ENCODE measurements at places on chromosomes 5 and 9.

GRCh38 chr9:136353088-136353487 is 10.5 kb downstream of the DNLZ start:
- no peak for DNase-seq

DNA sequence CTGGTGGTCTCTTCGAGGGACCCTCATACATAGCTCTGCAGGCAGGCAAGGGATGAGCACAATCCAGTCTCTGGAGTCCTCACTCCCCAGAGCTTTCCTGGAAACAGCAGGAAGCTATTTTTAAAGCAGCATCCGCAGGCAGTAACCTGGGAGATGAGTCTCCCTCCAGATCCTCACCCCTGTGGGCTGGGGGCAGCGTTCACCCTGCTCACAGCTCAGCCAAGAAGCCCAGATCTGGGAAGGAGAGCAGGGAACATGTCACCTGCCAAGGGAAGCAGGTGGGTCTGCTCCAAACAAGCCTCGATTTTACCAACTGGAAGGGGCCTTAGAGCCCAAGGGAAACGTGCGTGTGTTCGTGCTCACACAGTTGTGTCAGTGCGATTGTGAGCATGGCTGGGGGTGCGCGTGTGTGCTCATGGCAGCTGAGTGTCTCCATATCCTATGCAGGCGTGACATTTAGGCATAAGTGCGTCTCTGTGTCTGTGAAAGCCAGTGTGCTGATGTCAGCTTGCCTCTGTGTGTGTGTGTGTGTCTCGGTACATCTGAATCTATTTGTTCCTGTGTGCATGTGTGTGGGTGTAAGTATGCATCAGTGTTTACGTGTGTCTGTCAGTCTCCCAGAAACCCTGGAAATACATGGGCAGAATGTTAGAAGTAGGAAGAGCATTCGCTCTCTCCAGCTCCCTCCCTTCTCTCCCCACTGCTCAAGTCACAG is 40.6 kb upstream of the CPLX2 start:
- DNase-seq = no peak

GRCh38 chr5:132677191-132677590 is 3.4 kb downstream of the IL4 start:
- no peak for DNase-seq

DNA sequence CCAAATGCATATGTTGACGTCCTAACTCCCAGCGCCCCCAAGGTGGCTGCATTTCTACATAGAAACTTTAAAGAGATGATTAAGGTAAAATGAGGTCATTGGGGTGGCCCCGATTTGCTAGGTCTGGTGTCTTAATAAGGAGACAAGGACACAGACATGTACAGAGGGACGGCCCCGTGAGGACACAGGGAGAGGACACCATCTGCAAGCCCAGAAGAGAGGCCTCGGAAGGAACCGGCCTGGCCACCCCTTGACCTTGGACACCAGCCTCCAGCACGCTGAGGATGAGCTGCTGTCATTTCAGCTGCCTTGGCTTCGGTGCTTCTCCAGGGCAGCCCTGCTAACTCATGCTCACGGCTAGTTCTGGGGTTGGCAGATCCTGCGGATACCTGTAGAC is 73.2 kb downstream of the MRPL36 start:
- DNase-seq = no peak

GRCh38 chr9:108991479-108991878 is 21.8 kb downstream of the CTNNAL1 start:
- DNase-seq = no peak

DNA sequence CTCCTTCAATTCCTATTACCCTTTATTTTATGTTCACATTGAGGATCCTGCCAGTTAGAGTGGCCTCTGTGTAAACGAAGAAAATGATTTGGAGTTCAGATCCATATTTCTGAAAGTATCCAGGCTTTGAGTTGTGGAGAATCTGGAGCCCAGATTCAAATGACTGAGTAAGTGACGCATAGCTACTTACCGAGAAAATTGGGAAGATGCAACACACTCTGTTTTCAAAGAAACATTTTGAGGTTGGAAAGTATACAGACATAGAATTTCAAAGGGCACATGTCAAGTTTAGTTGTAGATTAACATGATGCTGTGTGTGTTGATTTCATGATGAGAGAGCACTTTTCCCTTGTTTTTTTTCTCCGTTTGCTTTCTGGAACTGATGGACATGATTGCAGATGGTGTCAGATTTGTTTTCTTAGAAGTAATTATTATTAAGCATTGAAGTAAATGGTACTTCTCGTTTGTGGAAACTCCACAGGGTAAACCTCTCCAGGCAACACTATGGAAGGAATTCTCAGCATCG is 148.1 kb downstream of the KDM4C start:
- no peak for DNase-seq

GRCh38 chr5:171221916-171222315 is 87.1 kb upstream of the TLX3 start:
- DNase-seq = no peak

DNA sequence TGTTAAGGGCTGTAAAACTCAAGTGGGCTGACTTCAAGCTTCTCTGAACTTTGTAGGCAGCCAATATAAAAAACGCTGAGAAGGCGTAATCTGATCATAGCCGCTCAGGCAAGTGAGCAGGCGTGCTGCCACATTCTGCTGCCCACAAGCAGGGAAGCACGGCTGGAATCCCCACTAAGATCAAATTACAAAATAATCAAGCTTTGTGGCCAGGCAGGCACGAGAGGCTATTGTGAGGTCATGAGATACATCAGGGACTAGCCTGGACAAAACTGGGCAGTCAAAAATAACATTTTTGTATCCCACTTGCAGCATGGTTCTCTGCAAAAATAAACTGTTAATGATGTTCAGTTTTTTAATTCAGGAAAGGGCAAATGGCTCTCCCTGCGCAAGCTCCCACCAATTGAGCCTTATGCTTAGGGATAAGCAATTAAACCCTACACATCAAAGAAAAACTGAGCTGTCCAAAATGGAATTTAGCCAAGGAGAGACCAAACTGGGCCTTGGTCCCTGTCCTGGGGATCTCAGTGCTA is 64.0 kb downstream of the POU5F2 start:
- DNase-seq = no peak

- no peak for DNase-seq
Measured at GRCh38 chr5:150497274-150497988, 10.5 kb upstream of the NDST1 start.

- DNase-seq = no peak
Measured at GRCh38 chr9:72703574-72703973, 182.2 kb downstream of the TMC1 start.

DNA sequence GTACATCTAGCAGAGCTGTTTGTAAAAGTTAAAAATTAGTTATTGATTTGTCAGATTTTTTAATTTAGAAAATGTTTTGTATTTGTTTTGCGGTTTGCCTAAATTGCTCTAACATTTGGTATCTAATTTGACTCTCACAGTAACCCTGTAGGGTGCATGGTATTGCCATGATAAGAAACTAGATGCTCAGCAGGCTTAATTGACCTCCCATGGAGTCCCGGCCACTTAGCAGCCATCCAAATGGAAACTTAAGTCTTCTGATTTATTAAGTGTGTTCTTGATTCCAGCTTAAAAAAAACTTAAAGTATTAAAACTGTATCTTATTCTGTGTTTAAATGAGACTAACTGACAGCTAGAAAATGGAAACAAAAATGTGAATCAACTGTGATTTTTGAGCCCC is 54.5 kb downstream of the CAST start:
- no peak for DNase-seq

DNA sequence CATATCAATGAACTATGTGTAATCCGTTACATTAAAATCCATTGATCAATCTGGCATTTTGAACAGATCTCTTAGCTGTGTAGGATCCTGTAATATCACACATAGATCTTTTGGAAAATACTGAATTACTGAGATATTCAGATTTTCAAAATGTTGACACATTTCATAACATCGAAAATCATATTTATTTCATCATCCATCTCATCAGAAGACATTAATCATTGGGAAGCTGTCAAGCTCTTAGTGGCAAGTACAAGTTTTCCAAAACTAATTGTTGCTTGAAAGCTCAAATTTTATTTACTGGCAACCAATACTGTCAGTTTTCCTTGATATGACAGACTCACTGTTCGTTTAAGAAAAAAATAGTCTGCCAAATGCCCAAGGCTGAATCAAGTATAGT is 8.5 kb downstream of the NR6A1 start:
- DNase-seq = no peak

DNA sequence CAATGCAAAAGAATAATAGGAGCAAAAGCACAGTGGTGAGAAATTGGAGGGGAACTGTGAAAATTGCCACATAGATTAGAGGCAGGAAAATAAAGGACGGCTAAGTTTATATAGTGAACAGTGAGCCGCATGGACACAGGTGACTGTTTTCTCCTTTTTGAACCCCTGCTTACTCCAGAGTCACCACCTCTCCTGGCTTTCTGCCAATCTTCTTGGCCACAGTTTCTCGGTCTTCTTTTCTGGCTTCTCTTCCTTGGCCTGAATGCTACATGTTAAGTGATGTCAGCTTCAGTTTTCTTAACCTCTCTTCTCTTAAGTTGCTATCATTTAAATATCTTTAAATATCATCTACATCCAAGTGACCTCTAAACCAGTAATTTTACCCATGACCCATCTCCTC is 47.3 kb upstream of the CDKN2B start:
- no peak for DNase-seq

GRCh38 chr5:55570026-55570425 is 35.3 kb upstream of the PLPP1 start:
- DNase-seq = no peak

- no peak for DNase-seq
Measured at GRCh38 chr5:136629125-136629792, 263.9 kb upstream of the TRPC7 start.

DNA sequence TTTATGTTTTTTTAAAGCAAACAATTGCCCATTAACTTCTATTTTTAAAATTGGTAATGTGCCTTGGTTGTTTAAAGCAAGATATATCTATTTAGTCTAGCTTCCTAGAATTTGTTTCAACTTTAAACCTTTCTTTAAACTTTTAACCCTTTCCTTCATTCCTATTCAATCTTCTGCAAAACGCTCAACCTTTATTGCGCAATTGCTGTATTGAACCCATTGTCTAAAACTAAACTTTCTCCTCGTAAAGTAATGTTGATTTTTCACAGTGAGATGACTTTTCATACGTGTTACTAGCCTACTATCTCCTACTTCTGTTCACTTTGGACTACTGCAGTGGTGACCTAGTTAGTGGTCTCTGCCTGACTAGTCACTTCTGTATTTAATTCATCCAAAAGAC is 63.3 kb downstream of the SMC5 start:
- DNase-seq = no peak

DNA sequence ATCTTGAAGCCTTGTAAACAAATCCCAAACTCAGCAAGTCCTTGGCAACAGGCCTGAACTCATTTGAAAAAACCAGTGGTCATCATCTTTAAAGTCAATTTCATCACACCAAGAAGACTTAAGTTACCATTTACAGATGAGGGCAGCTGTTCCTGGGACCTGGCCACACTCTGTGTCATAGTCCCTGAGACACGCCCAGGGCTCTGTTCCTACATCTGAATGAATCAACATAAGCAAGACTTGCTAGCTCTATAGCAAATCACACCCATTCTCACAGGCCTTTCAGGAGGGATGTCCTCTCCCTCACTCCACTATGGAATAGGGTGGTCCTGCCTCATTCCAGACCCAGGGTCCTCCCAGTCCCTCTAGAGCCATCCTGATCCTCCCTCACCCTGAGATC is 142.8 kb downstream of the NSG2 start:
- DNase-seq = no peak

- no peak for DNase-seq
Measured at GRCh38 chr5:91983869-91984268, 600.8 kb upstream of the ARRDC3 start.

DNA sequence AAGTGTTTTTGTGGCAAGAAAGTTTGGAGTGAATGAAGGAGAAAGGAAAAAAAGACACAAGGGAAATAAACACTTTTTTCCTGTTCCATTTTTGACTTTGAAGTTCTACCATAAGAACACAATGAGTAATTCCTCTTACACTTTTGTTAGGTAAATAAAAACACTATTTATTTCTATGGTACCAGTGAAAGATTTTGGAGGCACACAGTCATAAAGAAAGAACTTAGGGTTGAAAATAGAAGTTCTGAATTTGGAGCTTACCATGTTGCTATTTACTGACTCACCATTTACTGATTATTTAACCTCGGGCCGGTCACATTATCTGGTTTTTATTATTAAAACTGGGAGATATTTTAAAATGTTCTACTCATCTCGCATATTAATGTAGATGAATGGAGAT is 367.8 kb downstream of the TLE1 start:
- no peak for DNase-seq

GRCh38 chr5:1537603-1538154 is 13.9 kb upstream of the LPCAT1 start:
- DNase-seq = no peak

- no peak for DNase-seq
Measured at GRCh38 chr5:219460-219863, 1.3 kb downstream of the SDHA start.

DNA sequence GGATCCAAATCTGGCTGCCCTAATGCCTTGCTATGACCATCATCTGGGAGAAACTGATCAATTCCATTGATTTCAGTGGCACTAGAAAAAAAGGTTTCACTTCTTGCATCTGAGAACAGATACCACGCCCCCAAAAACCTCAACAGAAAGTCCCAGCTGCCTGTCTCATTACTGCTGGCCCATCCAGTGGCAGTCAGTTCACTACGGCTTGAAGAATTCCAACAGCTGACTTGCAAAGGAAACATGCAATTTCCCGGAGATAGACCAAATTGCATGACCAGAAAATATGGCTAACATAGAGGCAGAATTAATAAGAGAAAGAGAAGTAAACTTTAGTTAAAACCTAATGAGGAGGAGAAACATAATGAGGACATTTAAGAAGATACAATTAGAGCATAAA is 48.6 kb downstream of the UGCG start:
- no peak for DNase-seq

DNA sequence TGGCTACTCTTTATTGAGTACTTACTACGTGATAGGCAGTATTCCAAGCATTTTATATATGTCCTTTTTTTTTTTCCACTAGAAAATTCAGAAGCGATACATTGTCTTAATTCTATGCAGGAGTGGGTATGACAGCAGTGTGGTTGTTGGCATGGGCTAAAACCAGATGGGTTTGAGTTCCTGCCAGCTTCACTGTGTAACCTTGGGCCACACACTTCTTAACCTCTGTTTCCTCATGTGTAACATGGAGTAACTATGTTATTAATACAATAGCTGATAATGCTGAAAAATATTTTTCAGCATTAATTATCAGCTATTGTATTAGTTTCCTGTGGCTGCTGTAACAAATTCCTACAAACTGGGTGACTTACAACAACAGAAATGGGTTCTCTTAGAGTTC is 12.0 kb downstream of the SNX18 start:
- no peak for DNase-seq

GRCh38 chr5:167843881-167844572 is 447.4 kb upstream of the WWC1 start:
- DNase-seq = no peak

All from stimulated activated CD8-positive, alpha-beta memory T cell treated with anti-CD3 and anti-CD28 coated beads, Interleukin-4, amount 100 ng/mL, for 4 hours (primary cell).